ENCODE measurements at places on chromosomes 7 and 10. TPM values are rescaled to one million over a fixed set of nuclear protein-coding genes. Genes with fewer than 3 reads are reported as not detected.

- H3K27me3 ChIP-seq, result peaks cover 4% of the 10 kb centered on the region
- DNase-seq, result no peak
- H3K27ac ChIP-seq, result no peak within 1 kb of the TSS
- no peaks in the 10 kb centered on the region for H3K36me3 ChIP-seq
- peak within 1 kb of the TSS; percentile 41 for H3K4me3 ChIP-seq
- peaks cover 16% of the 10 kb centered on the region for H3K4me1 ChIP-seq
Measured at GRCh38 chr10:93566435-93567276, at the start of gene FFAR4. Gene FFAR4, plus strand, starts transcription at chr10:93566665. Its CDS starts 56 bp downstream, at chr10:93566721.

GRCh38 chr10:120926611-120927010 lies 75.4 kb downstream of the WDR11 start:
- H3K27me3 ChIP-seq, result no peaks in the 10 kb centered on the region
- no peak overlapping the region for H3K4me3 ChIP-seq
- DNase-seq, result no peak
- no peaks in the 10 kb centered on the region for H3K36me3 ChIP-seq
- no peak overlapping the region for H3K27ac ChIP-seq
- H3K4me1 ChIP-seq, result no peaks in the 10 kb centered on the region

The TEX36 gene
- not detected for total RNA-seq

- no peak overlapping the region for H3K4me3 ChIP-seq
- DNase-seq, result no peak
- H3K36me3 ChIP-seq, result no peaks in the 10 kb centered on the region
- H3K4me1 ChIP-seq, result peaks cover 3% of the 10 kb centered on the region
- H3K27me3 ChIP-seq, result no peaks in the 10 kb centered on the region
Measured at GRCh38 chr10:93193906-93194305, 120.2 kb downstream of the CYP26A1 start.

DNA sequence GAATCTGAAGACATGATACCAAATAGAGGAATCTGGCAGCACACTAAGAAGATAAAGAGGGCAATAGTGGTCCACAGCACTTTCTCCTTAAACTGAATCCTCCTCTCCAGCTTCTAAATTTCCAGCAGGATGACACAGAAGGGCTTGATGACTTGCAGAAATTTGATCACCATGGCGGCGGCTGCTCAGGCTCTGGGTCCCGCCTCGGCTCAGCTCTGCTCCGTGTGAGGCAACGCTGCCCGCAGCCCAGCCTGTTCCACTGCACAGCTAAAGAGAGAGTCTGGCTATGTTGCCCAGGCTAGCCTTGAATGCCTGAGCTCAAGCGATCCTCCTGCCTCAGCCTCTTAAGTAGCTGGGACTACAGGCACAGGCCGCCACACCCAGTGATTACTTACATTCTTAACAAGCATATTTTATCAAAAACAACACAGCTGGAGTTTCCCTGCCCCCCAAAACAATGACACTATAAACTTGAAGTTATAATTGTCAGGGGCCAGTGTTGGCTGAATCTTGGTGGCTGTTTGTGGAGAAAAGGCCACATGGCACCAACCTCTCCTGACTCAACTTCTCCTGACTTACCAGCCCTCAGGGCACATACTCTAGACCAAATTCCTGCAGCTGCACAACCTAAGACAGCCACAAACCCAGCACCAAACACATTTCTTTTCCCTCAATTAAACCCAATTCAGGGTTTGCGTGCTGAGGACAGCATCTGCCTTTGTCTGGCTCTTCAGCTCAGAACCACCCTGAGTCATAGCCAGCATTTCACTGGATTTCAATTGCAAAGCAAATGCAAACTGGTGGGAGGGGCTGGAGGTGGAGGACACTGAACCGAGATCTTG lies 11.6 kb upstream of the TNPO3 start:
- no peaks in the 10 kb centered on the region for H3K36me3 ChIP-seq
- DNase-seq, result no peak
- H3K4me3 ChIP-seq, result no peak overlapping the region
- no peaks in the 10 kb centered on the region for H3K27me3 ChIP-seq
- no peaks in the 10 kb centered on the region for H3K4me1 ChIP-seq

- DNase-seq, result no peak
- H3K27me3 ChIP-seq, result peaks cover 2% of the 10 kb centered on the region
- no peak overlapping the region for H3K4me3 ChIP-seq
- H3K27ac ChIP-seq, result no peak overlapping the region
- H3K36me3 ChIP-seq, result no peaks in the 10 kb centered on the region
- H3K4me1 ChIP-seq, result no peaks in the 10 kb centered on the region
Measured at GRCh38 chr10:97825020-97825760, 24.5 kb upstream of the GOLGA7B start.

DNA sequence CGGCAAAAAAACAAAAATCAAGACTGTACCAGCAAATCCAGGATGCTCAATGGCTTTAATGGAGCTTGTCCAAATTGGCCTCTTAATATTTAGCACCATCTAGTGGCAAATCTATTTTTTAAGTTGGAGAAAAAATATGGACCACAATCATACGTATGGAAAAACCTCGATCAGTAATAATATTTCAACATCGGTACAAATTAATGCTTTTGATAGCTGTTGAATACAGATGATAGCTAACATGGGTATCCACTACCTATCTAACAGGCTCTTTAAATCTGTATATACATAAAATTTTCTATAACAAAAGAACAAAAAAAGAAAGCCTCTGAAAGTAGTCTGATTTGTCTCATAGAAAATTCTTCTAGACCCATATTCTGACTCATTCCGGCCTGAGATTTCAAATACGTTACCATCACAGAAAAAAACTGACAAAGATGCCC lies 29.2 kb downstream of the COA1 start:
- no peak overlapping the region for H3K4me3 ChIP-seq
- H3K4me1 ChIP-seq, result peaks cover 12% of the 10 kb centered on the region
- no peak overlapping the region for H3K27ac ChIP-seq
- H3K27me3 ChIP-seq, result no peaks in the 10 kb centered on the region
- H3K36me3 ChIP-seq, result no peaks in the 10 kb centered on the region

DNA sequence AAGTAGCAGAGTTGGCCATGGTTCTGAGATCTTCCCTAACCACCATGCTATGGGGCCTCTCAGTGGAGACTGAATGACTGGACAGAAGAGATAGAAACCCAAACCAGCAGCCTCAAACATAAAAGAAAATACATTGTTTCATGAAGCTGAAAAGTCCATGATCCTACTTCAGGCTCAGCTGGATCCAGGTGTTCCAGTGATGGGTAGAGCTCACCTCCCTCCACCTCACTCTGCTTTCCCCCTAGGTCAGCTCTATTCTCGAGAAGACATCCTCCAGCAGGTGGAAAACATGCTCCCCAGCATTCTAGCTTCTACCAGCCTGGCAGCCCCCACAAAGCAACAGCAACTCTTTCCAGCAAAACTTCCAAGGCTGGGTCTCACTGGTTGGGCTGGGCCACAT lies 132.1 kb downstream of the OAT start:
- no peaks in the 10 kb centered on the region for H3K27me3 ChIP-seq
- H3K4me1 ChIP-seq, result no peaks in the 10 kb centered on the region
- no peak overlapping the region for H3K4me3 ChIP-seq
- no peak for DNase-seq

GRCh38 chr7:47484923-47485639 lies 96.8 kb downstream of the TNS3 start:
- no peak overlapping the region for H3K4me3 ChIP-seq
- peak overlapping the region; percentile 80 for H3K27ac ChIP-seq
- no peaks in the 10 kb centered on the region for H3K36me3 ChIP-seq
- DNase-seq, result no peak

DNA sequence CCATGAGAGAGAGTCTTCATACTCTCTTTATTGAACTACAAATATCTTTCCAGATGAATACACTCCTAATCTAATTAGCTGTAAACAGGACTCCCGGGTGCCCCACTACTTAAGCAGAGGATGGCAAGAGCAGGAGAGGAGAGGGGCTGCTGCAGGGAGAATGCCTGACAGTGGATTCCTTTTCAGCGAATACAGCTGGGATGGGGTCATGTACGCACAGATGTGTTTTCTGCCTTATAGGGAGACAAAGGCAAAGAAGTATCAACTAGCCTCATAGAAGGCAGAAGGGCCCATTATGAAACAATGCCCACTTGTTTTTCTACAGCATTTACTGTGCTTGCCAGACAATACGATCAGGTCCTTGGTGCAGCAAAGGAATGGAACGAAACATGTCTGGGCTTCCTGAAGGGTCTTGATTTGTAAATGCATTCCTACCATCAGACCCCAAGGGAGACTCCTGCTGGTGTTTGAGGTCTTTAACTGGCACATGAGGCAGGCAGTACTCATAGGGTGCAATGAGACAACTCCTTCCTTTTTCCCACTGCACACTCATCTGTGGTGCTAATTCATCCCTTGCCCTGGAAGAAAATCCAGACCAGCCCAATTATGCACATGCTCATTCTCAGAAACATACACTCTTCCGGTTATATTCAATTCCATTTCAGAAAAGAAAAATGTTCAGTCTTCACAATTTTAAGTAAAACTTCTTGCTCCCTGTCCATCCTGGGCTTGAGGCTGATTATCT lies 117.1 kb downstream of the AOAH start:
- no peaks in the 10 kb centered on the region for H3K27me3 ChIP-seq
- no peak for DNase-seq
- H3K27ac ChIP-seq, result no peak overlapping the region
- H3K4me1 ChIP-seq, result no peaks in the 10 kb centered on the region
- no peaks in the 10 kb centered on the region for H3K36me3 ChIP-seq

DNA sequence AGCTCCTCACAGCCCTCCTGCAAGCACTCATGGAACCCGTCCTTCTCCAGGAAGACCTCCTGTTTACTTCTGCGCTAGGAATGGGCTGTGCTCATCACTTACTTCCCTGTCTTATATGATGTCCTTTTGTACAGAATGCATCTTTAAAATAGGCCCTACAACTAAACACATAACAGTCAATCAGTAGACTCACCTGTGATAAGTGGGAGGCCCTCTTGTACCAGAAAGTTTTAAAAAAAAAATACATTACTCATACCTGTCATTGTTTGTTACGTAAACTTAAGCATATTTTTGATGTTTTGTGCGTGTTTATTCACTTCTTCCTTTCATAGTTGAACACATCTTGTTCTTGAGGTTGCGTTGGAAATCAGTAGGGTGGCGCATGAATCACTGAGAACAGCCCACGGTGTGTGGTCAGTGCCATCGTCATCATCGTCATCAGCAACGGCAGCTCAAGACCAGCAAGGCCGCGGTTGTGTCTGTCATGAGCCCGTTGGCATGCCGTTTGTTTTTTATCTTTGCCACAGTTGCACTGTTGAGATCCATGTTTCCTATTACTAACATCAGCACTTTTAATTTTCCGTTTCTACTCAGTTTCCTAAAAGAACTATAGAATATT lies 232.8 kb downstream of the MGMT start:
- no peak overlapping the region for H3K27ac ChIP-seq
- DNase-seq, result no peak
- no peaks in the 10 kb centered on the region for H3K36me3 ChIP-seq
- H3K4me1 ChIP-seq, result peaks cover 3% of the 10 kb centered on the region
- no peaks in the 10 kb centered on the region for H3K27me3 ChIP-seq

The TWIST1 gene
- 0.17 TPM for total RNA-seq

GRCh38 chr7:43565786-43566185 lies 17.1 kb upstream of the STK17A start:
- DNase-seq, result no peak
- no peaks in the 10 kb centered on the region for H3K27me3 ChIP-seq
- H3K36me3 ChIP-seq, result no peaks in the 10 kb centered on the region

The AVPI1 gene
- total RNA-seq, result 6.6 TPM

The ASIC3 gene
- 0.05 TPM for total RNA-seq

DNA sequence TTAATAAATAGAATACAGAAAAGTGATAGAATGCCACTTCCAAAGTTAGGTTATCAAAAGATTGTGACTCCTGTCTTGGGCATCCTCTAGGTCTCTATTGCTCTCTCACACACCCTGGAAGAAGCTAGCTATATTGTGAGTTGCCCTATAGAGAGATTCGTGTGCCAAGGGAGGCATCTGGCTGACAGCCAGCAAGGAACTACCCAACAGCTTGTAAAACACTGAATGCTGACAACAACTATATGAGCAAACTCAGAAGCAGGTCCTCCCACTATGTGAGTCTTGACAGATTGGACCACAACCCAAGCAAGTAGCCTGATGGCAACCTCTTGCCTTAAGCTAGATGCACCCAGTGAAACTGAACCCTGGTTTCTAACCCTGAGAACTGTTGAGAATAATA lies 55.7 kb upstream of the CDK14 start:
- H3K4me3 ChIP-seq, result no peak overlapping the region
- H3K27me3 ChIP-seq, result no peaks in the 10 kb centered on the region
- H3K27ac ChIP-seq, result no peak overlapping the region
- H3K36me3 ChIP-seq, result no peaks in the 10 kb centered on the region
- no peaks in the 10 kb centered on the region for H3K4me1 ChIP-seq
- DNase-seq, result no peak

GRCh38 chr7:94436018-94436604 lies 41.4 kb downstream of the COL1A2 start:
- no peak overlapping the region for H3K27ac ChIP-seq
- H3K27me3 ChIP-seq, result no peaks in the 10 kb centered on the region
- DNase-seq, result peak; percentile 56

DNA sequence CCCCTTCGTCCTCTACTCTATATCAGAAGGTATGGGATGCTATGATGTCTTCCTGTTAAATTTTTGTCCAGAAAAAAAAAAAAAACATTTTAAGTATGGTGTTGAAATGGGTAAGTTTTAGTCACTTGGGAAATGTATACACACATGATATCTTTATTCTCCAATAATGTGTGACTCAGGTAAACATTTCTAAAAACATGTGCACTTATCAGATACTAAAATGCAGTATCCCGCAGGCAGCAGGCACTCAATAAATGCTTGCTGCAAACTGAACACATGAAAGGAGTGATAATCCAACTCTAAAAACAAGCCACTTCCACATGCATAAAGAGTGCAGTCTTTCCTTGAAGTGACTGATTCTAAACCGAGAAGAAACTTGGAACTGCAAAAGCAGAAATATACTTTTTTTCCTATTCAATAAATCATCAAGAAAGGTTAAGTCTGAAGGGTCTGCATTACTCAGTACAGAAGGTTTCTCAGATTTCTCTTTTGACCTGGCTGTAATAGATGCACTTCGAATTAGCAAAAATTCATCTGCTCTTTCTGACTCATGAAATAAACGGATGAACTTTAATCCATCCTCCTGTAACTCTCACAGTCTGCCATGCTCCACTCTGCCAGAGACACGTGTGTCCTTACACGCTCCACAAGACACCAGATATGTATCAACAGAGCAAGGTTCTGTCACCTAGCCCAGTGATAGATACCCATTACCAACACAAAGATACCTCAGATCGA lies 84.0 kb downstream of the HIPK2 start:
- DNase-seq, result no peak
- no peak overlapping the region for H3K4me3 ChIP-seq
- H3K27me3 ChIP-seq, result no peaks in the 10 kb centered on the region
- H3K4me1 ChIP-seq, result peaks cover 34% of the 10 kb centered on the region
- H3K27ac ChIP-seq, result peak overlapping the region; percentile 28

GRCh38 chr10:368579-369220 lies 233.4 kb downstream of the ZMYND11 start:
- peaks cover 30% of the 10 kb centered on the region for H3K36me3 ChIP-seq
- no peak overlapping the region for H3K27ac ChIP-seq
- no peak overlapping the region for H3K4me3 ChIP-seq
- no peaks in the 10 kb centered on the region for H3K27me3 ChIP-seq

GRCh38 chr10:117549100-117549585 lies 6.6 kb downstream of the EMX2 start:
- peaks cover 13% of the 10 kb centered on the region for H3K4me1 ChIP-seq
- H3K27me3 ChIP-seq, result peaks cover 31% of the 10 kb centered on the region
- no peak for DNase-seq
- no peaks in the 10 kb centered on the region for H3K36me3 ChIP-seq

- peak overlapping the region; percentile 42 for H3K4me3 ChIP-seq
- H3K36me3 ChIP-seq, result no peaks in the 10 kb centered on the region
- no peaks in the 10 kb centered on the region for H3K4me1 ChIP-seq
- DNase-seq, result no peak
- no peaks in the 10 kb centered on the region for H3K27me3 ChIP-seq
Measured at GRCh38 chr7:92717623-92717992, 118.8 kb downstream of the CDK6 start.
